ENCODE measurements at places on chromosomes 12 and 14.
A peak's percentile ranks its signal among the peaks of the same experiment; 100 is the strongest.

DNA sequence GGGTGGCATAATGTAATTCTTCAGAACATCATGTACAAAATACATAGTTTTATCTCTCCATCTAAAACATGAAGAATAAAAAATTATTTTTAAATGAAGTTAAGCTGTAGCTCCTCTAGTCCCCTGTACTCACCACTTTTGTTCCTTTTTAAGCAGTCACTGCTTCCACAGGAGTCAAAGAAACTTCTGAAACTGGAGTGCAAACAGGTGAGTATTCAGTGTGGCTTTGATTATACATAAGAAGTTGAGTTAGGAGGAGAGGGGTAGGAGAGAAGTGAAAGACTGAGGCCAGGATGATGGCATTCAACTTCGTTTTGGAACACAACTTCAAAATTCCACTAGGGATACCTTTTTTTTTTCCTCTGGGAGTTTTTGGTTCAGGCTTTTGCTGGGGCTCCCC, 131.4 kb upstream of the CNTN1 start:
- DNase-seq, result no peak

DNA sequence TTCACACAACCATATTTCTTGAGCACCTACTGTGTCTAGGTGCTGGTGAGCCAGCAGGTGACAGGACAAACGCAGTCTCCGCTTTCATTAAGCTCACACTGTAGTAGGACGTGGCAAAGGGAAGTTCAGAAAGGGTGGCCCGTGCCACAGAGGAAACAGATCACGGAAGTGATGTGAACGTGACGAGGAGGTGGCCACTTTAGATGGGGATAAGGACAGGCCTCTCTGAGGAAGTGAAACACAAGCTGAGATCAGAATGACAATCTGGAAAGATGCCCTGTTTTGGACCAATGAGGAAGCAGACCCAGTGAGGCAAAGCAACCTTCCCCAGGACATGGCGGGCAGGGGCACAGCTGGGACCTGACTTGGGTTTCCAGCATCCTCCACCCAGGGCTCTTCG, 127.4 kb upstream of the PRMT8 start:
- peak; percentile 52 for DNase-seq

DNA sequence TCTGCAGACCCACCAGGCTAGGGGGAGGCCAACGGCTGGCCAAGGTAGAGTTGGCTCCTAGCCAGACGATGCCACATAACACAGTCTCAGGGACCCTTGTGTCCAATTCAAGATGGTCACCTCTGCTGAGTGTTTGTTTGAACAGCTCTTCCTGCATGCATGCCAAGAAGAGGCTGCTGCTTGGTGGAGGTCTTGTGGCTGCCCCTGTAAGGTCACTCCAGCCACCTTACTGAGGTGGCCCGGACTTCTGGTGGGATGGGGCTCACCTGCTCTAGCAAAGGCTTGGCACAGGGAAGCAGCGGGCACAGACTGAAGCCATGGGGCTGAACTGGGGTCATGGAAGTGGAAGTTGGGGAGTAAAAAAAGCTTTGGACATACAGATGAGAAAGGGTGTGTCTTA, 210.3 kb downstream of the GLT1D1 start:
- DNase-seq, result no peak

GRCh38 chr14:20667957-20668356, 16.4 kb upstream of the RNASE4 start:
- DNase-seq, result peak; percentile 41

- peak; percentile 87 for DNase-seq
These were observed 5.5 kb downstream of the AQP5 start for GRCh38 chr12:49967042-49967776.

GRCh38 chr14:104395941-104396681, 183.5 kb upstream of the C14orf180 start:
- DNase-seq, result no peak

GRCh38 chr12:52070185-52070925, 577 bp downstream of the ATG101 start:
- no peak for DNase-seq

DNA sequence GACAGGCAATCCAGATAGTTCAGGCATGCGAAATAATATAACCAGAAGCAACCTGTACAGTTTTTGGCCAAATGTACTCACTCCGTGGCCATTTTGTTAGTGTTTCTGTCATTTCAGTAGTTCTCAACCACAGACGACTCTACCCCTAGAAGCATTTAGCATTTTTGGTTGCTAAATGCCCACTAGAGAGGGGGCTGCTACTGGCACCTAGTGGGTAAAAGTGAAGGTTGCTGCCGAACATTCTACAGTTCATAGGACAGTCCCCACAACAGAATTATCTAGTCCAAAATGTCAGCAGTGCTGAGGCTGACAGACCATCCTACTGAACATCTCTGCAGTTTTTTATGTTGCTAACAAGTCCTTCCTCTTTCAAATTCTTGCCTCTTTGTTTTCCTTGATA, 107.4 kb downstream of the TSHR start:
- DNase-seq, result peak; percentile 8

- no peak for DNase-seq
These were observed 108.0 kb downstream of the PPM1A start for GRCh38 chr14:60356906-60357550.

DNA sequence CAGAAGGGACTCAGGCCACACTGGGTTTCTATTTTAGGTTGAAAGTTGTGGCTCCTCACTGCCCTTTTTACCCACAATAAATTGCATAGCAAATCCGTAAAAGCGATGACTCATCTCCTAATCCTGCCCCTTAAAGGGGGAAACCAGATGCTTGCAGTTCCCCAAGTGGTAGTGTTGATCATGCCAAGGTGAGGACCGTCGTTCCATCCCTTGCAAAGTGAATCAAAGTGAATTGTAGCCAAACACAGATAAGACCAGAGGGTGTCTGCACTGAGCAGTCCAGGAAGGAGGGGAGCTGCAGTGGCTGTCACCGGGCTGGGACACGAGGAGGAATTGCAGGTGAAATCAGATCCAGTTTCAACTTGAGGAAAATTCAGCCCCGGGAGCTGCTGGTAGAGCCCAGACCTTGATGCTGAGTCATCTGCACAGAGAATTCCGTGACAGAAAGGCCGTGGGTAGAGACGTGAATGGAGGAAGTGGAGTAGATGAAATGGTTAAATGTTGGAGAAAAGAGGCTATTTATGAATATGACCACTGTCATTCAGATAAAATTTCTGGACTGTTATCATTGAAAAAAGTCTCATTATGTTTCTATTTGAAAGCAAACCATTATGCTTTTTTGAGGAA, 44.2 kb upstream of the MMP17 start:
- DNase-seq, result no peak

DNA sequence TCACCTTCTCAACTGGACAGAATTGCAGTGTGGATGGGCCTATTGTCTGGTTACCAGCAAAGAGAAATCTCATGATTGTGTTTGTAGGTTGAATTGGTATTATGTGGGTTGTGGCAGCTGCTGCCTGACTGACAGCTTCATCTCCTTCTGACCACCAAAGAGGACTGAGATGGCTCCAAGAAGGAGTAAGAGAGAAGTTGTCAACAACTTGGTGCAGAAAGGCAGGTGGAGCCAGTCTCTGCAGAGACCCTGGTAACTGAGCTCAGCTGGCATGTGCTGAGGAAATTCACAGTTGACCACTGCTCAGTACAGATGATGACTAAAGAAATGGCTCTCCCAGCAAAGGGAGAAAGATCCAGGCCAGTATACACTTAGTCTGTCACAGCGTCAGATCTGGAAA, 240.0 kb upstream of the AMIGO2 start:
- DNase-seq, result no peak

DNA sequence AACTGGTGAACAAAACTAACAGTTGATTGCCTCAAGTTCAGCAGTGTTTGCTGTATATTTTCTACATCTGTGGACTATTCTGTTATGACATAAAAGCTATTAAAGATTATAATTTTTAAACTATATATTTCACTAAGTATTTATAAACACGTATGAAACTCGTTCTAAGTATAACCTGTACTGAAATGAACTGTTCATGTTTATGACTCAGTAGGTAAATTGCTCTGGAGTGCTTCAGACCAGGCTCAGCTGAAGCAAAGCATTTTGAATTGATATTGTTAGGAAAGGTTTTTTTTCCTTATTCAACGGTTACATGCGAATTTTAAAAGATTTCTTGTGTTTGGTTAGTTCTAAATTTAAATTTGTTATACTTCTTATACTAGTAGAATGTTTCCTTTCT, 151.3 kb downstream of the RAD51B start:
- DNase-seq, result no peak

GRCh38 chr14:54348923-54349620, 47.7 kb upstream of the CDKN3 start:
- DNase-seq, result no peak

GRCh38 chr14:80615831-80616230, 325.7 kb downstream of the CEP128 start:
- no peak for DNase-seq

DNA sequence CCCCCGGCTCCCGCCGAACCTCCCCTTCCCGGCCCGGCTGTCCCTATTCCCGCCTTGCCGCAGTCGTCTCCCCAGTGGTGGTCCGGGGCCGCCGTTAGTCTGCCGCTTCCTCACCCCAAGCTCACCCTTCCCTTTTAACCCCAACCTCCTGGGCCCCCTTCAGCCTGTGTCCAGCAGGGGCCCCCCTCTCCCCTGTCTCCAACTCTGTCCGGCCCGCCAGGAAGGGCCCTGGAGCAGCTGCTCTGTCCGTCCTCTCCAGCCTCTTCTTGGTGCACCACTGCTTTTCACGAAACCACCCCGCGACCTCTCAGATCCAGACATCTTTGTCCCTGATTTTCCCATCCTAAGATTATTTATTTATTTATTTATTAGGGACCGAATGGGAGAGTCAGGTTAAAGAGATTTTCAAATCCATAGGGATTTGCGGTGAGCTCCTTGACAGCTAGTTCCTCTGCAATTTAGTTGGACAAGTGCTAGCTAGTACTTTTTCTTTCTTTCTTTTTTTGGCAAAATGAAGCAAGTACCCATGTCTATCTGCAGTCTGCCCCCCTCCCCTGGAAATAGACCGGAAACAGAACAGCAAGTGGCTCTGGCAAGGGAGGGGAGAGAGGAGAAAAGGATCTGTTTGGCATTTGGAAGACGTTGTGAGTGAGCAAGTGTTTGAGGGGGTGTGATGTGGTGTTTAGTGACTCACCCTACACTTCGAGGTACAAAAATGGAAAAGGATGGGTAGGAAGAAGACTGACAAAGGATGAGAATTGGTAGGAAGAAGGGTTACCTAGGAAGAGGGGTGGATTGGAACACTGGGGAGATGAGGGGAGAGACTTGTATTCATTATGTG, 632 bp downstream of the UBR7 start:
- peak; percentile 16 for DNase-seq

- DNase-seq, result no peak
These were observed 21.0 kb downstream of the IGF1 start for GRCh38 chr12:102459314-102459713.

GRCh38 chr12:125687820-125688219, 622.6 kb downstream of the AACS start:
- DNase-seq, result no peak

Measured in CD4-positive, alpha-beta T cell treated with Interleukin-4 for 1 hour (primary cell).